ENCODE measurements at places on chromosomes 13 and 19. TPM values are rescaled to one million over a fixed set of nuclear protein-coding genes. Genes with fewer than 3 reads are reported as not detected.

DNA sequence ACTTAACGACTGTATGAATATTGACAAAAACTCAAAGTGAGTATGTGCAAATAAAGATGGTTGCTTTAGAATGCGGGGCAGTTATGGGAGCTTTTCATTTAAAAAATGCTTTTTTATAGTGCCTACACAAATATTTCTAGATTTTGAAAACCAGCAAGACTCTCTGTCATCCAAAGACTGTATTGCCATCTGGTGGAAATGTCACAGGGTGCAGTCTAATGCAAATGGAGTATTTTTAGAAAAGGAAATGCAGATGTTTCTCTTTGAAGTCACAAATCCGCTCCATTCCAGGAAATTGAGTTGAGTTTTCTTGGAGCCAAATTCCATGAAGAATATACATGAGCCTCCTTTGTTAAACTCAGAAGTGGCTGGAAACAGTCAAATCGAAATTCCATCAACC, 2.3 kb upstream of the C1QTNF9B start:
- no peak for DNase-seq

- no peak for DNase-seq
Measured at GRCh38 chr19:6730153-6730804, 7.1 kb downstream of the GPR108 start.

Gene ERICH6B
- not detected for total RNA-seq

GRCh38 chr19:17112700-17113099, 37.1 kb downstream of the MYO9B start:
- no peak for DNase-seq

- DNase-seq, result no peak
Measured at GRCh38 chr13:92734545-92734944, 492.1 kb upstream of the GPC6 start.

DNA sequence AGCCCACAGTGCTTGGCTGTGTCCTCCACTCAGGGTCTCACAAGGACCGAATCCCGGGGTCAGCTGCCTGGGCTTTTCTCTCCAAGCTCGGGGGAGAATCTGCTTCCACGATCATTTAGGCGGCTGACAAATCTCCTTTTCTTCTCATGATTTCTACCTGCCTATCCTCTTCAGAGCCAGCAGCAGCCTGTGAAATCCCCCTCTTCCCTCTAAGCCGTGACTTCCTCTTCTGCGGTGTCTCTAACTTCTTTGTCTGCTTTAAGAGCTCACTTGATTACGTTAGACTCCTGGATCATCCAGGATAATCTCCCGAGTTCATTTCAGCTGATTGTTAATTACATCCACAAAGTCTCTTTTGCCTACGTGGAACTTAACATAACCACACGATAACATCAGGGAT, 22.5 kb upstream of the ZNF845 start:
- DNase-seq, result no peak

Gene NCLN
- 61.1 TPM for total RNA-seq

DNA sequence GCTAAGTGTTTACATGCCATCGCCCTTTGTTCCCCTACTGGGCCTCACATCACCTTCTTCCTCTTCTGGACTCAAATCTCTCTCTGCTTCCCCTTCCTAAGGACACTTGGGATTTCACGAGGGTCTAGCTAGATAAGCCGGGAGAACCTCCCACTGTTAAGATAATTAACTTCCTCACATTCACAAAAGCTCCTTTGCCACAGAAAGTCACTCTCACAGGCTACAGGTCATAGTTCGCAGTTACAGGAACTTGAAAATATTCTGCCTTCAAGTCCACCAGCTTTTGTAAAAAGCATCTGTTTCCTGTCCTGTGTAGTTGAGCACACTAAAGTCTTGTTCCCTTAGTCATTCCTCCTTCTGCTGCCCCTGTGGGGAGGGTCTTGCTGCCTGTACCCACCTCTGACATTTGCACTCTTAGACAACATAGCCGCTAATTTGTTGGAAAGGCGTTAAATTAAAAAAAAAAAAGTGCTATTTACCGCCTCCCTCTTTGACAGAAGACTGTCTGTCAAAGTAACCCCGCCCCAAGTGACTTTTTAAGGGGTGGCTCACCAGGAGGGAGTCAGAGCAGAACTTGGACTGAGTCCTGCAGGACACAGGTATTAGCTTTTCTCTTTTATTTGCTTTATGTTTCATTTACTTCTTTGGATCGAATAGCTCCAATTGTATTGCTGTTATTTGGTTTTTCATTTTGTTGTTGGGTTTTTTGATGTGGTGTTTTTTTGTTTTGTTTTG, 26.8 kb upstream of the CEACAM21 start:
- peak; percentile 80 for DNase-seq

Gene ZNF154
- 6.0 TPM for total RNA-seq

Gene RGL3
- total RNA-seq, result 2.6 TPM

GRCh38 chr13:29654843-29655547, 59.5 kb upstream of the SLC7A1 start:
- no peak for DNase-seq

DNA sequence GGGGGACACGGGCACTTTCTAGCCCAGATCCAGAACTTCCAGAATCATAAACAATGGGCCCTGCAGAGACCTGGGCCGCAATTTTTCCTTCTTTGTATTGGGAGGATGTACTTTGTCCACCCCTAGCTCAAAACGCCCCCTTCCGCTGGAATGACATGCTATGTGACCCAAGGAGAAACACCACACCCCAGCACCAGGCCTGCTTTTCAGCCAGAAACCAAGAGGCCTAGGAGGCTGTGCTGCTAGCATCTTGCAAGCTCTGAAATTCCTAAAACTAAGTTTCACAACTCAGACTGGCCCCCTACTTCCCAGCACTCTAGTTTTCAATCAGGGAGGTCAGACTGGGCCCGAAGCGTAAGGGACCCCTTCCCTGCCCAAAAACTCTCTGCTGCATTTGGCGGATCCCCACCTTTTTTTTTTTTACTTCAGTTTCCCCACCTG, 538 bp downstream of the LSM4 start:
- DNase-seq, result no peak

GRCh38 chr13:48539550-48539949, 6.7 kb upstream of the RCBTB2 start:
- DNase-seq, result no peak

Gene GPR183
- total RNA-seq, result not detected

DNA sequence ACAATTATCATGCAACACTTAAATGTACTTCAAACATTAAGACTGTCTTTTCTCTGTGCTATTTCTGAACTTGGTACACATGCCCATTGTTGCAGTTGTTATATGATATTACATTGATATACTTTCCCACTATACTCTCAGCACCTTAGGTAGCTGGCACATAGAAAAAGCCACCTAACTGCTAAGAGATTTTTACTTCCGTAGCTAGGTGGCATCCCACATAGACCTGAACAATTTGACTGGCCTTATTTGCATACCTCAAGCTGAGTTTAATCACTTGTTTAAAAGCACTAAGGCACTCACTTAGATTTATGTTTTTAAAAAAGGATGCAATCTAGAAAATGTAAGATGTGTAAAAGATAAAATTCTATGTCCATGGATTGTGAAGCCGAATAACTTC, 194.2 kb downstream of the POU4F1 start:
- DNase-seq, result no peak

Measured in pulmonary artery endothelial cell (primary cell).